ENCODE measurements at places on chromosomes 2 and 18.
A peak's percentile ranks its signal among the peaks of the same experiment; 100 is the strongest.

- no peak for DNase-seq
Measured at GRCh38 chr18:42024131-42024530, 69.1 kb downstream of the PIK3C3 start.

- DNase-seq: no peak
Measured at GRCh38 chr2:155218945-155219344, 520.5 kb downstream of the KCNJ3 start.

- no peak for DNase-seq
Measured at GRCh38 chr2:157758586-157758985, 117.5 kb downstream of the ACVR1 start.

DNA sequence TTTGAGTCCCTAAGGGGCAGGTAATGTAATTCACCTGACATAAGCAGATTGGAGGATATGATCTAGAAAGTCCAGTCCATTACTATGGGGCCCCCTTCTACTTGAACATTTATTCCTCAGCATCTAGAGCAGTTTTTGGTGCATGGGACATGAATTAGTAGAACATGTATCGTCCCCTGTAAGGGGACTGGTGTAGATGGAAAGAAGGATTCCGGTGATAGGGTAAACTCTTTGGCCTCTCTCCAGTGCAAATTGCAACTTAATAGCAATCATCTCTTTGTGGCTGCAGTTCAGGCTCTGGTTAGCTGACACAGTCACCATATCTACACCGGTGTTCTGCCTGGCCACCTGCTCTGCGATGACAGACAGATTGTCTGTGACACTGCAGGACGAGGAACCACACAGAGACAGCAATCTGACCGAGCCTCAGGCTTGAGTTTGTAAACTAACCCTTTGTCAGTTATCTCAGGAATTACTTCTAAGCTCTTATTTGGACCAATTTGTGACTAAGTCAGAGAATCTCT is 6.4 kb upstream of the SLC8A1 start:
- no peak for DNase-seq

DNA sequence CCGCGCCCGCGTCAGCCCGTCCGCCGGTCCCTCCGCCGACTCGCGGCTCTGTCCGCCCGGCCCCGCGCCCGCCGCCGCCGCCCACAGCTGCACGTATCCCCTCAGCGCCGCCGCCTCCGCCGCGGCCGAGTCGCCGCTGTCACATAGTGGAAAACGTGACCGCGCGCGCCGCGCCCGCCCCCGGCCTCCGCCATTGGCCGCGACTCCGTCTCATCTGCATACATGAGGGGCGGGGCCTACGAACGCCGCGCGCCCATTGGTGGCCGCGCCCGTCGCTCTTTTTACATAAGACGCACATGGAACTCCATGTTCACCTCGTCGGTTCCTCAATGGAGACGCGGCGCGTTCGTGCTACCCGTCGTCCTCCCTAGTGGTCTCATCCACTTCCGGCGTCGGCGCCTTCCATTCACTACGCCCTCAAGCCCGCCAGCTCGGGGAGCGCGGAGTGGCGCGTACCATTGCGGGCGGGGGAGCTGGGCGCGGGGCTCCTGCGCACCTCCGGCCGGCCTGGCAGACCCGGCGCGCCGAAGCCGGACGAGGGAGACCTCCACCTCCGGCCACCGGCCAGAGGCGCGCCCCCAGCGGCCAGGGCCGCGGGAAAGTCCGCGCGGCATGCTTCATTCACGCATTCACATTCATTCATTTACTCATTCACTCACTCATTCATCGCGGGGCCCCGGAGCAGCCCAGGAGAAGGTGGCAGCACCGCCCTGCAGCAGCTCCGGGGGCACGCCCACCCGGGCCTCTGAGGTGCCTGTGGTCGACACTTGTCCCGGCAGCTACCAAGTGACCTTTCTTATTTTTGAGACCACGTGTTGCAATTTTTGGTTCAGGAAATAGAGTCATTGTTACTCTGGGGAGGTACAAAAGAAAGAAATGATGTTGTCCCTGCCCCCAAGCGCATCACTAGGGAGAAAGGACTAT is 502 bp upstream of the PER2 start:
- peak; percentile 96 for DNase-seq

Data from stimulated activated naive CD4-positive, alpha-beta T cell treated with Interleukin-2 at 50 U/mL for 16 hours (primary cell).